Hematopoietic multipotent progenitor cell (in vitro differentiated cells): ENCODE measurements at places on chromosomes 16 and 17.
A peak's percentile ranks its signal among the peaks of the same experiment; 100 is the strongest.

DNA sequence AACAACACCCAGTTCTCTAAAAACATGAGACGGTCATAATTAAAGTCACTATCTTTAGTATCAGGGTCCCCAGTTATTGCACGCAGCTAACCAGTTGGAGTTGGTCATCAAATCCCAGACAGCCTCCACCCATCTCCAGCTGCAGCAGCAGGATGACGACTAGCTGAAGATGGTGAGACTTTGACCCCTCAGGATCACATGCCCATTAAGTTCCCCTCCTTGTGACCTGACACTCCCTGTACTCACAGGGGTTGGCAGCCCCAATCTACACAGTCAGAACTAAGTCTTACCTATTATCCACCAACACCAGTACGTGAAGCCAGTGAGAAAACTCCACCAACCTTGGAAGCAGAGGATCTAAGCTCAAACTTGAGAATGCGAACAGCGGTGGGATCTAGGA, 37.7 kb upstream of the IRX5 start:
- no peak for DNase-seq

GRCh38 chr16:3734084-3734757, 16.9 kb upstream of the TRAP1 start:
- no peak for DNase-seq

- DNase-seq: no peak
Observed at GRCh38 chr17:56257075-56257474, 103.8 kb downstream of the ANKFN1 start.

GRCh38 chr17:69342896-69343644, 16.1 kb upstream of the ABCA5 start:
- no peak for DNase-seq

- DNase-seq: no peak
Observed at GRCh38 chr17:2965621-2966595, 97.5 kb downstream of the OR1D5 start.

GRCh38 chr17:83182620-83183101, 103.3 kb downstream of the METRNL start:
- no peak for DNase-seq

- DNase-seq: no peak
Observed at GRCh38 chr16:12542818-12543699, 260.6 kb downstream of the CPPED1 start.

- no peak for DNase-seq
Observed at GRCh38 chr16:86078121-86078600, 179.2 kb downstream of the IRF8 start.

DNA sequence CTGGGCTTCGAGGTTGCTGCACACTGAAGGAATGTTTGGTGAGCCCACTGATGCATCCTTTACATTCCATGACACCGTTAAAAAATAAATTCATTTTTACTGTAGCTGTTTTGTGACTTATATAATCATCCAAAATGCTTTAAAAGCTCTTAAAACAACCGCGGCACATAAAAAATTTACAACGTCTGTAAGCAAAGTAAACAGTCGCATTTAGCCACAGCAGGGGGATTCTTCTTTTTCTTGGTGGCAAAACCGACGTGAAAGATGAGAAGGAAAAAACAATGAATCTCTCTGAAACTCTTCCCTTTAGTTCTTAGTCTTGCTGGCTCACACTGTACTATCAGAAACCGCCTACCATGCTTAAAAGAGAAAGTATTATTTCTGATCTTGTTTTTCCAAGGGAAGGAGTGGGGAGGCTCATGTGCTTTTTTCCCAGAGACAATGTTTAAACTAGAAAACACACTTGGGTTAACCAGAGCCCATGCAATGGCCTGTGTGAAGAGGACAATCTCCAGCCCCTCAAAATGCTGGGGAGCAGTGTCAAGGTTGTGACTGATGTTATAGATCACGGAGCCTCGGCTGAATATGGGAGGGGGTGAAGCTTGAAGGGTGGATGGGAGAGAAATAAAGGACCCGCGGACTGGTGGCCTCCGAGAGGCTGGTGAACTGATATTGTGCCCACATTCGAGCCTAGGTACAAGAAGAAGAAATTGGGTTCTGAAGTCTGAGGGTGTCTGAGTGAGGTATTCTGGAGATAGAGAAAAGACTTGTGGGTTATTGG, 91.1 kb downstream of the IRF8 start:
- no peak for DNase-seq

- peak; percentile 53 for DNase-seq
Observed at GRCh38 chr17:1490643-1491442, 1.6 kb downstream of the MYO1C start.

DNA sequence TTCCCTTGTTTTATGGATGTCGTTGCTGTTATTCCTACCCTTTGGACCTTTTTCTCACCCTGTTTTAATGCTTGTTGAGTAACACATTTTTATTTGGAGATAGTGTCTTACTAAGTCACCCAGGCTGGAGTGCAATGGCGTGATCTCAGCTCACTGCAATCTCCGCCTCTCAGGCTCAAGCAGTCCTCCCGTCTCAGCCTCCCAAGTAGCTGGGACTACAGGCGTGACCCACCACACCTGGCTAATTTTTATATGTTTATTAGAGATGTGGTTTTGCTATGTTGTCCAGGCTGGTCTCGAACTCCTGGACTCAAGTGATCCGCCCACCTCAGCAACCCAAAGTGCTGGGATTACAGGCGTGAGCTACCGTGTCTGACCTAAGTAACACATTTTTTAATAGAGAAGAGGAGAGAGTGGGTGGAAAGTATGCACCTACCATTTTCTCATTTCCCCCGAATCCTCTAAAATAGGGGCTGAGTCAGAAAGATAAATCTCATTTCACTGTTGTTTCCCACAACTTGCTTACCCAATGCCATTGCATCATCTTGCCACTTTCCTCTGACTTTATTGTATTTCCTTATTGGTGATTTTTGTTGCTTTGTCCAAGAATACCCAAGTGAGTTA, 7.0 kb downstream of the DHX40 start:
- no peak for DNase-seq
